AG20443 (cell line): ENCODE measurements at places on chromosomes 3 and 15.

- no peak for DNase-seq
Measured at GRCh38 chr3:78183906-78184599, 1144.2 kb downstream of the ROBO2 start.

DNA sequence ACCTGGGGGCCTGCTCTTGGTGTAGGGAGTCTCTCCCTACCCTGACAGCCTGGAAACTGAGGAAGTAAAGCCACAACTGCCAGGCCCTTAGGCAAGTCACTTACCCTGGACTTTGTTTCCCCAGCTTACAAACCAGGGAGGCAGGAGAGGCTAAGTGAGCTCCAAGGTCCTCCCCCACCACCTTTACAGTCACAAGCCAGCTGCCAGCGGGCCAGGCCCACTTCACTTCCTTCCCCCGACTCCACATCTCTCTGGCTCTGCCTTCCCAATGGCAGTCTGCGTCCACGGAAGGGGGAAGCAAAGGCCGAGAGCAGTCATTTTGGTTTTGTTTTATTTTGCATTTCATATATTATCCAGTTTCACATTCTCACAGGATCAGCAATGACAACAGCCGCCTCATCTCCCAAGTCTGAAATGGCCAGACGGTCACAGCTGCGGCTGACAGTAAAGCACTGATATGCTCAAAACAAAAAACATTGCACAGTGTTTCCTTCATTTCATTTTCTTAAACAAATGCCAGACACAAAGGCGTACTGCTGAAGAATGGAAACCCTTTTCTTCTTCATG lies 35.7 kb downstream of the RBPMS2 start:
- no peak for DNase-seq

- DNase-seq: no peak
Measured at GRCh38 chr15:32698773-32699390, 18.9 kb upstream of the GREM1 start.

DNA sequence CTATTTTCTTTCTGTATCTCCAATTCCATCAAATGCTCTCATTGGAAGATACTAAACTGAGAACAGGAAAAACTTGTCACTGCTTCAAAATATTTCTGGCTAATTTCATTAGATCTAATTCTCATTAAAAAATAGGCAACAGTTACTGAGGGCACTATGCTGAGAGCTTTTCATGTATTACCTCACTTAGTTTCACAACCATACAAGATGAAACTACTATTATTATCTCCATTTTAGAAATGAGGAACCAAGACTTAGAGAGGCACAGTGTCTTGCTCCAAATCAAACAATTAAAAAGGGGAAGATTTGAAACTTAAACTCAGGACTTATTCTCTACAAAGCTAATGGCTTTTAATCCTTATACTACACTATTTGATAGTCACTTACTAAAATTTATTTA lies 7.2 kb upstream of the OTOL1 start:
- DNase-seq: no peak

DNA sequence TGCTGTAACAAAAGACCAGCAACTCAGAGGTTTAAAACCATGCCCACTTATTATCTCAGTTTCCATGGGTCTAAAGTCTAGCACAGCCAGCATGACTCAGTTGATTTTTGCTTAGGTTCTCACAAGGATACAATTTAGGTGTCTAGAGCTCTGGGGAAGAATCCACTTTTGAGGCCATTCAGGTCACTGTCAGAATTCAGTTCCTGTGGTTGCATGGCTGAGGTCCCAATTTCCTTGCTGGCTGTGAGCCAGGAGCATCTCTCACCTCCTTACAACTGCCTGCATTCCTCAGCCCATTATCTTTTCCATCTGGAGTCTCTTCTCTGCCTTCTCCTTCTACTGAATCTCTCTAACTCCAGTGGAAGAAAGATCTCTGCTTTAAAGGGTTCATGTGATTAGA lies 240.5 kb upstream of the CFAP20DC start:
- no peak for DNase-seq

DNA sequence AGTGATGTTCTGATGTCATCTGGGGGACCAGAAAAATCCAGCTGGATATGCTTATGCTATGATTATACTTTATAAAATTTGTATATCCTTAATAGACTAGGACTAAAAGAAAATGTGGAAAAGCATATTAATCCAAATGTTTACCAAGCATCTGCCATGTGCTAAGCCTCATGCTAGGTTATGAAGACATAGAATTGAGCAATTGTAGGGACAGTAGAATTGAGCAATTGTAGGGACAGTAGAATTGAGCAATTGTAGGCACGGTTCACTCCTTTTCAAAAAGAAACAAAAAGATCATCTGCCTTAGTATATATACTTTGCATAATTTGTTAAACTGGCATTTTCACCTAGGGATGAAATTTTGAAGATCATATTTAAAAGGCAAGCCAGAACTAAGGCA lies 18.3 kb downstream of the ABHD5 start:
- DNase-seq: peak; percentile 52

DNA sequence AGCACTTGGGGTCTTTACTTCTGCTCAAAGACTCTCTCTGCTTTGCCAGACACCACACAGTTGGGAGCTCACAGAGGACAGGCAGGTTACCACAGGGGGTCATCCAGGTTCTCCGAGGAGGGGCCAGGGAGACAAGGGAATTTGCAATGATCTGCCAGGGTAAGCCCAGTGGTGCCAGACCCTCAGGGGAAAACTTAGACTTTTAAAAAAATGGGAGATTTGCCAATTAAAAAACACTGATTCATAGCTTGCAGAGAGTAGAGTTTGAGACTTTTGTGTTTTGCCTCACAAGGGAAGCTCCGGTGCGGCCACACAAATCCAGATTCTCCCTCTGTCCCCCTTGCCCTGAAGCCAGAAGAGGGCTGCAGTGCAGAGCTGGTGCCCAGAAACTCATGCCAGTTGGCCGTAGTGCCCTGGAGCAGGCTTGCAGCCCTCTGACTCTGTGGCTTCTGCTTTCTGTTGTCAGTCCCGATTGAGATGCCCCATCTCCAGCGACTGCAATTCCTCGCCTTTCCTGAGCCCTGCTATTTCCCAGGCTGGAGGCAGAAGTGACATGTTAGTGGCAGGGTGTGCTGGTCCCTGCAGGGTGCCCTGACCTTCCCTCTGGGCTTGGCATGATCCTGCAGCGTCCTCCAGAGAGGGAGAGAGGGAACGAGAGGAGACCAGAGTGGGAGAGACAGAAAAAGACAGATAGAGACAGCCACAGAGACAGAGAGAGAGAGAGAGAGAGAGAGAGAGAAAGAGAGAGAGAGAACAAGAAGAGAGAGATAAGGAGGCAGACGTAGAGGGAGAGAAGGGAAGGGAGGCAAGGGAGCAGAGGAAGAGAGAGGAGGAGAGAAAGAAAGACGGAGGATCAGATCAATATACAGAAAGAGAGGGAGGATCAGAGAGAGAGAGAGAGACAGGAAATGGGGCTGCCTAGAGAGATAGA lies 46.0 kb downstream of the RHCG start:
- no peak for DNase-seq

DNA sequence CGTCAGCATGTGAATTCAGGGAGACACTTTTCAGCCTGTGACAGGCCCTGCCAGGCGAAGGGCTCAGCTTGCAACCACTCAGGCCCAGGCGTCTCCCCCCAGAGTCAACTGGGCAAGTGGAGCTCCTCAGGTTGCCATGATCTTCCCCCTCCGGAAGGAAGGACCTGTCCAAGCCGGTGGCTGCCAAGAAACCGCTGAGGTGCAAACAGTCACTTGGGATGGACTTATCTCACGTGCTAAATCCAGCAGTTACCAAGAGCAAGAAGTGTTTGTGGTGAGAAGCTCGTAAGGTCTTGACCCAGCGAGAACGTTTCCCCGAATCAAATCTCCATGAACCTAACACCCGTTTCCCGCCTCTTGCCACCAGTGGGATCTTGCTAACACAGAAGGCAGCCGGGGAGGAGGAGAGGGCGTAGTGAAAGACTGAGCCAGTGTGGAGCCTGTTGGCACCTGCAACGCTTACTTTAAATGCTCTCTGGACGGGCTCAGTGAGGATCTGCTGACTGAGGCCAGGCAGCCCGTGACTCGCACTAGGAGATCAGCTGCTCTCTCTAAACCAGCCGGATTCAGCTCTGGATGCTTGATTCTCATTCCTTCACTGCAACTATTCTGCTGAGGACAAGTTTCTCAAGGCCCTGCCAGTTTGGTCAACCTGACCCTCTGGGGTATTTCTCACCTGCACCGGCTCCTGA lies 39.0 kb downstream of the IQSEC1 start:
- DNase-seq: no peak

- peak; percentile 75 for DNase-seq
Measured at GRCh38 chr3:187629711-187630110, 40.5 kb downstream of the SST start.

GRCh38 chr3:16911916-16912315 lies 27.2 kb downstream of the PLCL2 start:
- DNase-seq: no peak

DNA sequence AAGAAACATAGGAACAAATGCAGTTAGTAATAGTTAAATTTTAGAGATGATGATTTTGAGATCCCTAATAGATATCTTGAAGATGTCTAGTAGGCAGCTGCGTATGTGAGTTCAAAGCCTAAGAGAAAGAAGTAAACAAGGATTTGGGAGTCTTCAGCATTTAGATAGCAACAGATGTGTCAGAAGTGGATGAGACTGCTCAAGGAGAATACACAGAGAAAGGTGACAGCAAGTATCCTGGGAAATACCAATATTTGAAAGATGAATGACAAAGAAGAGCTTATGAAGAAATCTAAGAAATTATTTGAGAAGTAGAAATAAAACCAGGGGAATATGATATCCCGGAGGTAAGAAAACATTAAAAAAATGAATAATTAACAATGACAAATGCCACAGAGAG lies 130.9 kb downstream of the PCCB start:
- no peak for DNase-seq

DNA sequence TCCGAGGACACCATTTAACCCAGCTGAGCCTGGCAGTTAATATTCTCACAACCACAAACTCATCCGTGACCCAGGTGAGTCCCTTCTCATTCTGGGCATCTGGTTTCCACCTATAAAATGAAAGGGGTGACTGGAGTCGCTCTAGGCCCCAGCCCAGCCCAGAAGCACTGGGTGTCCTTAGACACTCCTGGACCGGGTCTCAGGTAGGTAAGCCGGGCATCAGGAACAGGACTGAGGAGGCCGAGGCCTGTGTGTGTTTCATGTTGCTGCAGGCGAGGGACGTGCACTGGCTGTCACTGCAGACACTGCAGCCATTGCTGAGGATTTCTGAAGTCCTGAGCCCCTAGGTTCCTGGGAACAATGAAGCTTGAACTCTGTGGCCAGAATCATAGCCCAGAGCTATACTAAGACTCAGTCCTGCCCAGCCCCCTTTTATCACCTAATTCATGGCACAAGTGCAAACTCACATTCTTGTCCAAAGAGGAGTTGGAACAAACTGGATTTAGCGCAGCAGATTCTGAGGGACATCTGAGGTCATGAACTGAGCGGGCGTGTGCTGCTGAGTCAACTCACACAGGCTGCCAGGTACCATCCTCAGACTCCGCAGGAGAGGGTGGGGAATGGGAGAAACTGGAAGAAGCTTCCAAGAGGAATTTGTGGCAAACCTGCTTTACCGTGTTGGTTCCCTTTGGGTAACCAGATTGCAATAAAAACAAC lies 184.9 kb downstream of the FAM43A start:
- DNase-seq: no peak

DNA sequence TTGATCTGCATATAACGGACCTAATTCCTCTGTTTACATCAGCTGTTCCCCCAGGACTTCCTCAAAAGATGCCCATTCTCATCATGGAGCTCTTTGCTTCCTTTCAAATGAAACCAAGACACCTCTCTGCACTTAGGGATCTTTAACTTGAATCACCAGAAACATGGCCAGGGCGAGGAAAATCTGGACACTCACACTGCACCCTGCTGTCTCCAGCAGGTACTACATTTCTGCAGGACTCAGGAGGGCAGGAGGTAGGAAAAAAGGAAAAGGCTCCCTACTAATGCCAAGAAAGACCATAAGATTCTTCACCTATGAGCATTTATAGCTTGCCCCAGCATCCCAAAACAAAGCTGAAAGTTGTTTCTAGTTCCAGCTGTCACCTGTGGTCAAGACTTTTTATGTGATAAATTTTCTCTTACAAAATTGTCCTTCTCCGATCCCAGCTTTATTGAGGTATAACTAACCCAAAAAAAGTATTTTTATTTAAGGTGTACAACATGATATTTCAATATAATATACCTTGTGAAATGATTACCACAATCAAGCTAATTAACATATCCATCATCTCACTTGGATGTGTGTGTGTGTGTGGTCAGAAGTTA lies 87.3 kb upstream of the C15orf61 start:
- DNase-seq: peak; percentile 85

- peak; percentile 8 for DNase-seq
Measured at GRCh38 chr3:103295974-103296570, 861.3 kb downstream of the ZPLD1 start.

DNA sequence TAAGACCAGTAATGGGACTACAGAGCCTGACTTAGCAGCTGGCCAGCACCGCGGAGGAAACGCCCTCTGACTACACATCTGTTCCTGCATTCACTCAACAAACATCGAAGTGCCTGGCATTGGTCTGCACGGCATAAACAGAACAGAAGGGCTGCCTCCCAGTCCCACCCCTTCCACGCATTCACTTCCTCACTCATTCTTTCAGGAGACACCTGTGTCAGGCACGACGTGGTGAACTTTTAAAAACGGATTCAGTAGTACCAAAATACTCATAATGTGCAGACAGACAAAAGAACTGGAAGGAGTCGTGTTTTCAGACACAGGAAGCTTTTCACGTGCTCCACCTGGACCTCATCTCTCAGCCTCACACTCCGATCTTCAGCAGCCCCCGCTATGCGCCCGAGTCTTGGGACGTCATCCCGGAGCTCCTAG lies 123.3 kb downstream of the XXYLT1 start:
- DNase-seq: peak; percentile 69

DNA sequence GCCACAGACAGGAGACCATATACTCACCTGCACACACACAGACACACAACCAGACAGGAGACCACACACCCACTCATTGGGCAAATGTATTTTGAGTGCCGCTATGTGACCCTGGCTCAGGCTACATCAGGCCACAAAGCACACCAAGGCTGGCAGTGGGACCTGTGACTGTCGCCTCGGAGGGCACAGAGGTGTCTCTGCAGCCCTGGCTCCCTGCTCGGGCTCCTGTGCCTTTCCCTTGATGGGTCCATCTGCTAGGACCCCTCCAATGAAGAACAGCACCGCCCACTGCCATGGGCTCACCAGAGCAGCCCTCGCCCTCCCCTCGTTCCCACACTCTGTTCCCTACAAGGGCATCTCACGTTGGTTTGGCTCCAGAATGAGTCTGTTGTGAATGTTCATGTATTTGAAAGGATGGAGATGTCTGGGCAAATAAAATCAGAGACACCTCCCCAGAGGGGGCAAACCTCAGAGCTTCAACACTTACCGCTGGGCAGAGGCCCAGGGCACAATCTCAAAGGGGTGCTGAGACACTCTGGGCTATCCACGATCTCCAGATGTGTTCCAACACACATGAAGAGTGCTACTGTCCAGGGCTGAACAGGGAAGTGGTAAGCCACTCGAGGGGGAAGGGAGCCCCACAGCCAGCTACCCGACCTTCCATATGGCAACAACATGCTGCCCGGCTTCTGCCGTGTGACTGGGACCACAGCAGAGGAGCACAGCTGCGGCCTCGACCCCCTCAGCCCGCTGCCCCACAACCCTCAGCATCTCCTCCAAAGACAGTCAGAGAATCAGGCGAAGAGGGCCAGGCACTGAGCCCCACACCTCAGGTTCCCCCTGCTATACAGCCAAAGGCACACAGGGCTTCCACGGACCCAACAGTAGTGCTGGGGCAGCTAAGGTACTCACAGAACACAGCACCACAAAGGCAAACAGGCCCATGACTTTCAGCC lies 74.9 kb downstream of the OCA2 start:
- no peak for DNase-seq
